Cortex of kidney (tissue), 1 donor: ENCODE measurements at places on chromosomes 16 and 17.

DNA sequence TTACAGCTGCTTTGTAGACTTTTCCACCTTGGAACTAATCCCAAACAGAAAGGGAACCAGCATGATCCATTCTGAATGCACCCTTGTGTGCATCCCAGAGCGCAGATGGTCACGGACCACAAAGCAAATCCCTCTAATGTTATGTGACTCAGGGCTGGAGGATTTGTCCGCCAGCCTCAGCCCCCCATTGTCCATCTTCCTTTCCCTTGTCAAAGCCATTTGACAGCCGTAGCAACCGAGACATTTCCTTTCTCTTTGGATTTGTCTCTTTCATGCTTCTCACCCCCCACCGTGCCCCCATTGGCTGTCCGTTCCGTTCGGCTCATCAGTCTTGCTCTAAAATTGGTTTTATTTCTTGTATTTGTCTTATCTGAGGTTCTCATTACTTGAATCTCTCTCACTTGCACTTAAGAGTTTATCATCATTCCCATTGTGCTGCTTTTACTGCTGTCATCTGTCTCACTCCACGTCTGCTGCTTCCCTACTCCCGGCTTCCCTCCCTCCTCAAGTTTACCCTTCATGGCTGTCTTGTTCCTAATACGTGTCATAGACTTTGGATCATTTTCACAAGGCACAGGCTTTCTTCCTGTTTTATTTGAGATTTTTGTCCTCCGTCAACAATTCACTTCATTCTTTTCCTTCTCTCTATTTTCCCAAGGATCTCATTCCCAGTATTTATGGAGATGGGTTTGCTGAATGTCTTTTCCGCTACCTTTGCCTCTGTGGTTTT lies 163.4 kb upstream of the ERCC4 start:
- no peak for DNase-seq

DNA sequence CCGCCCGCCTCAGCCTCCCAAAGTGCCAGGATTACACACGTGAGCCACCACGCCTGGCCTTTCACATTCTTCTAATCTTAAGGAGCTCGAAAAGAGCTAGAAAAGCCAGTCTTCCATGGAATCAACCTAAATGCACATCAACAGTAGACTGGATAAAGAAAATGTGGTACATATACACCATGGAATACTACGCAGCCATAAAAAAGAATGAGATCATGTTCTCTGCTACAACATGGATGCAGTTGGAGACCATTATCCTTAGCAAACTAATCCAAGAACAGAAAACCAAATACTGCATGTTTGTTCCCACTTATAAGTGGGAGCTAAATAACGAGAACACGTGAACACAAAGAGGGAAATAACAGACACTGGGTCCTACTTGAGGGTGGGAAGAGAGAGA lies 3.1 kb downstream of the CTC1 start:
- no peak for DNase-seq

GRCh38 chr16:23567602-23568001 lies 10.1 kb downstream of the UBFD1 start:
- no peak for DNase-seq

DNA sequence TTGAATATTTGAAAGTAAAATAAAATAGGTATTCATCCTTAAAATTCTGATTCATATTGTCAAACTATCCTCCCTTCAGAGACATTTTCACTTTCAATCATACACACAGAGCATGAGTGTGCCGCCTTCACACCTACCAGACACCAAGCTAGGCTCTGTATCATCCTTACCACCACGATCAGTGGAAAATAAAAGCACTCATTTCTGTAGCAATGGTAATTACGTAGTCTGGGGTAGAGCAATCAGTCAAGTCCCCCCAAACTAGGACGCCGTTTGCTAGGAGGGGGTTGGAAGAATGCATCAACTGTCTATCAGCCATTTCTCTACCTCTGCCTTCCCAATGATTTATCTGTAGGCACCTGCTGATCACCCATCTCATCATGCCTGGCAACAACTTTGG lies 84.6 kb upstream of the GRIN2A start:
- no peak for DNase-seq

- no peak for DNase-seq
Observed at GRCh38 chr17:4951486-4951885, 567 bp downstream of the ENO3 start.

- no peak for DNase-seq
Observed at GRCh38 chr16:15567823-15568222, 75.1 kb downstream of the MARF1 start.
